Left lung (tissue), 14 donors: ENCODE measurements at places on chromosomes 4 and X. TPM values are rescaled to one million over a fixed set of nuclear protein-coding genes. Genes with fewer than 3 reads are reported as not detected.

The SRD5A3 gene
- polyA plus RNA-seq: 14.7 TPM

GRCh38 chr4:38563707-38564495 lies 100.1 kb upstream of the KLF3 start:
- DNase-seq: no peak
- H3K4me1 ChIP-seq: peaks cover 7% of the 10 kb centered on the region
- no peaks in the 10 kb centered on the region for H3K36me3 ChIP-seq
- H3K27ac ChIP-seq: peak overlapping the region; percentile 31
- H3K27me3 ChIP-seq: no peaks in the 10 kb centered on the region

- no peak overlapping the region for H3K4me3 ChIP-seq
- no peaks in the 10 kb centered on the region for H3K27me3 ChIP-seq
- H3K36me3 ChIP-seq: no peaks in the 10 kb centered on the region
These were observed 303.5 kb downstream of the ANKRD50 start for GRCh38 chr4:124409044-124409443.

DNA sequence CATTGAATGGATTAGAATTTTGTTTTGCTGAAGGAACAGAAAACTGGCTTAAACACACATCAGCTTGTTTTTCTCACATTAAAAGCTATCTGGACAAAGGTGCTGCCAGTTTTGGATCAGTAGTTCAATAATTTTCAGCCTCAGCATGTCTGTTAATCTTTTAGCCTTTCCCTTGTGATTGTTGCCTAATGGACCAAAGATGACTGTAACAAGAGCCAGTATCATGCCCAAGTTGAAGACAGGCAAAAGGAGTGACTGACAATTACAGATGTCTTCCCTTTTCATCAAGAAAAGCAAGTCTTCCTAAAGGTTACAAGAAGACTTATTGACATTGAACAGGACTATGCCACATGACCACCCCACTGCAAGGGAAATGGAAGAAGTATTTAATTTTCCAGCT lies 419.7 kb downstream of the MAPK10 start:
- H3K27me3 ChIP-seq: no peaks in the 10 kb centered on the region
- H3K4me1 ChIP-seq: no peaks in the 10 kb centered on the region
- H3K36me3 ChIP-seq: no peaks in the 10 kb centered on the region
- H3K27ac ChIP-seq: no peak overlapping the region
- H3K4me3 ChIP-seq: no peak overlapping the region

DNA sequence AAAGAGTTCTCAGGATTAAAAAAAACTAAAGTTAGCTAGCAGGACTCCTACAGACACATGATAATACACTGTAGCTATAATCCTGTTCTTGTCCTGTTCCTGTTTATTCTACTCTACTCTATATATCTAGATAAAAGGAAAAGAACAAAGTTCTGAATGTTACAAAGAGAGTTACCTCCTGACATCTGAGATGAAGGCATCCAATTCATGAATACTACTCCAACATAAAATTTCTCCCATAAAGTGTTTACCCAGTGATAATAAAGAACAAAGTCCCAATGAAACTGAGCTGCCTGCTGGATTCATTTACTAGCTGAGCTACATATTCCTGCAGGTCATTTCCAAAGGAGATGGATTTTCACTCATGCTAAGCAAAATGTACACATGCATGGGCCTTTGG lies 27.1 kb downstream of the SEPSECS start:
- H3K4me1 ChIP-seq: no peaks in the 10 kb centered on the region
- H3K4me3 ChIP-seq: no peak overlapping the region
- H3K27me3 ChIP-seq: no peaks in the 10 kb centered on the region
- no peak for DNase-seq
